ENCODE measurements at places on chromosomes 2 and 18.

DNA sequence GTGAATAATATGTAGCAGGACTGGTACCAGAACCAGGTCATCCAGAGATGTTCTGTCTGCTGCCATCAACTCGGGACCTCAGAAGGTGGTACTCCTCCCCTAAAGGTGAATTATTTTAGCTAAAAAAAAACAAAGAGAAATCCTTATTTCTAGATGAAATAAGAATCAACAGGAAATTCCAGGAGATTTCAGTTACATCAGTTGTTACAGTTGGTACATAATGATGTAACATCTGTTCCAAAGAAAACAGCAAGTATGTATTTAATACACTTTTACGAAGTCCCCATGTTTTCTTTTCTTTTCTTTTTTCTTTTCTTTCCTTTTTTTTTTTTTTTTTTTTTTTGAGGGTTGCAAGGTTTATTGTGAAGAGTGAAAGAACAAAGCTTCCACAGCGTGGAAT lies 33.6 kb upstream of the CD28 start:
- no peak overlapping the region for H3K27ac ChIP-seq
- H3K27me3 ChIP-seq = no peaks in the 10 kb centered on the region
- no peak overlapping the region for H3K4me3 ChIP-seq
- no peak for DNase-seq
- H3K4me1 ChIP-seq = peaks cover 12% of the 10 kb centered on the region

- H3K4me1 ChIP-seq = peaks cover 36% of the 10 kb centered on the region
- no peak overlapping the region for H3K27ac ChIP-seq
- no peak overlapping the region for H3K4me3 ChIP-seq
- no peaks in the 10 kb centered on the region for H3K36me3 ChIP-seq
- H3K27me3 ChIP-seq = peaks cover 15% of the 10 kb centered on the region
Observed at GRCh38 chr2:26615860-26616705, 25.1 kb downstream of the CIB4 start.

DNA sequence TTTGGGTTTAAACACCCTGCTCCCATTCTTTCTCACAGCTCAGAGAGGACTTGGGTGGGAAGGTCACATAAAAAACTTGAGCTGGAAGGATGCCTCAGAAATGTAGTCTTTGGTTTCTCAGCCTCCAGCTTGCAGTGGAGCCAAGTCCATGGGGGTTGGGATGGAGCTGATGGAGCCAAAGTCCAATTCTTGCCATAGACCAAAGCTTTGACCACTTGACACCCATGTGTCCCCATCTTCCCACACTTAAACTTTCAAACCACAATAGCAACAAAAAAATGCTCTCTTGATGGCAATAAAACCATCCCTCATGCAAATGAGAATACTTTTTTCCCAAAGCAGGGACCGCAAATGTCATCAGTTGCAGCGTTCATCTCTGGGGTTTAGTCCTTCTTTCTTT lies 14.7 kb upstream of the DAW1 start:
- no peaks in the 10 kb centered on the region for H3K36me3 ChIP-seq
- H3K4me3 ChIP-seq = no peak overlapping the region
- no peaks in the 10 kb centered on the region for H3K4me1 ChIP-seq
- no peak for DNase-seq

DNA sequence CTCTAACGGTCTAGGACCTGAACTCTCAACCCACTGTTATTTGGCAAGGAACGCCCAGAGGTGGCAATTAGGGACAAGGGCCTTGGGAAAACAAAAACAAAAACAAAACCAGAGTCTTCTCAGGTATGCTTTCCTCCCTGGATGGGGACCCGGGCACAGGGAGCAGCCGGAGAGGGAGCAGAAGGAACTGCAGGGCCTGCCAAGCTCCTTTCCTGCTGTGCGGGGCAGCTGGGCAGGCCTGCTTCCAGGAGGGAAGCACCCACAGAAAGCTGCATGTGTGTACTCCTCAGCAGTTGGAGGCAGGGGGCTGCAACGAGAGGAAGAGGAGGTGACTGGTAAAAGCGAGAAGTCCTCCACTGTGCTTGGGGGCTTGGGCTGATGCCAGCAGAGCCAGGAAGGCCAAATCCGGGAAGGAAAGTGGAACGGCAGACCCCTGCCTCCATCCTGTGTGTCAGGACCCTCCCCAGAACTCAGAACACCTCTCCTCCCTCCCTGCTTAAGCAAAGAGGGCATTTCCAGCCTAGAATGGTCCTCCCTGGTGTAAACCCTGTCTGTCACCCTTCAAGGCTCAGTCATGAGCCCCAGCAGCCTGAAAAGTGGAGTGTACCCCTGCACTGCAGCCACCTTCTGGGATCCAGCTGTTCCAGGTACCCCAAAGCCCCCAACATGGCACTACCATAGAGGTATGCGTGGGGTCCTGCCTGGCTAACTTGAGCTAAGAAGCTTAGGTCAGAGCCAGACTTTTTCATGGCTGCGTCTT lies 56.3 kb downstream of the DNMT3A start:
- H3K4me1 ChIP-seq = peaks cover 13% of the 10 kb centered on the region
- no peak for DNase-seq

DNA sequence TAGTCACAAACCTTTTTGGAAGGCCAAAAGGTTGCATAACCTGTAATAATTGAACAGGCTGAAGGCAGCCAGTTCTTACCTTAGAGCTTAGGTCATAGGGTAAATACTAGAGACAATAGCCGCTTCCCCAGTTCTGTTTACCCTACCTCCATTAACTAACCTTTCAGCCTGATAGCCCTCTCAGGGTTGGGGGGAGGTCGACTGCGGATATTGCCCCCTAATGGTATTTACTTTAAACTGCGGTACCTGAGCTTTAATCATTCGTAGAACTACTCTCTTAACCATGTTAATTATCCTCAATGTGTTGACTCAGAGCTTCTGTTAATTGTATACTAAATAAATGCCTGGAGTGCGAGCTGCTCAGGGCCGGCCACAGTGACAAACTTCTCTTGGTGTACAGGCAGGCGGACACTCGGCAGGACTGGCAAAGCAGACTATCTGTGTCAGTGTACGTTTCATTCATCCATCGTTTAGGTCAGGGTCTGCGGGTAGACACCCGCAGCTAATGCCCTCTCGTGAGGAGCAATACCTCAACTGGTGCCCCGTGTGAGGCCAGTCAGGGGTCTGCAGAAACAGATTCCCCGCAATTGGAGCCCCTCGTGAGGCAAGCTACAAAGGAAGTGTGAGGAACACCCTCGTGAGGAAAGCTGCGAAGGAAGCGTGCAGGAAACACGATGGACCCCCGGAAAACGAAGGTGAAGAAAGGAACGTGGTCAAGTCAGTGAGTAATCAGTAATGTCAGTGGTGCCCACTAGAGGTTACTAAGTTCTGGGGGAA lies 115.3 kb upstream of the SCN7A start:
- H3K4me1 ChIP-seq = peaks cover 4% of the 10 kb centered on the region
- no peak overlapping the region for H3K4me3 ChIP-seq
- H3K27me3 ChIP-seq = no peaks in the 10 kb centered on the region

DNA sequence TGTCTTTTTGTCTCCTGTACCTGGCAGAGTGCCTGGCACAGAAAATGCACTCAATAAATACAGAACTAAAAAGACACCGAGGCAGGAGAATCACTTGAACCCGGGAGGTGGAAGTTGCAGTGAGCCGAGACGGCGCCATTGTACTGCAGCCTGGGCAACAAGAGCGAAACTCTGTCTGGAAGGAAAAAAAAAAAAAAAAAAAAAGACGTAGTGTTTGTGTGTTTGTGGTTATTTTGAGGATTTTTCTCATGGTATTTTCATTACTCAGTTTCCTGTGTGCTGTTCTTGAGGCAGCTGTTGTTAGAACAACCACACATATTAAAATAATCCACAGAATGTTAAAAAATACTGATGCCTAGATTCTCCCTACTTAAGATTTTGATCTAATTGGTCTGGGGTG lies 519.2 kb upstream of the SPHKAP start:
- H3K4me1 ChIP-seq = no peaks in the 10 kb centered on the region
- DNase-seq = no peak
- H3K36me3 ChIP-seq = no peaks in the 10 kb centered on the region
- no peaks in the 10 kb centered on the region for H3K27me3 ChIP-seq

GRCh38 chr18:13471971-13472628 lies 253.5 kb downstream of the LDLRAD4 start:
- no peak overlapping the region for H3K4me3 ChIP-seq
- DNase-seq = no peak
- H3K4me1 ChIP-seq = peaks cover 5% of the 10 kb centered on the region
- no peak overlapping the region for H3K27ac ChIP-seq
- H3K36me3 ChIP-seq = peaks cover 55% of the 10 kb centered on the region

- H3K4me1 ChIP-seq = no peaks in the 10 kb centered on the region
- DNase-seq = no peak
- H3K27ac ChIP-seq = no peak overlapping the region
- H3K27me3 ChIP-seq = no peaks in the 10 kb centered on the region
- H3K4me3 ChIP-seq = no peak overlapping the region
Observed at GRCh38 chr2:108257757-108258331, 18.1 kb downstream of the SULT1C3 start.

DNA sequence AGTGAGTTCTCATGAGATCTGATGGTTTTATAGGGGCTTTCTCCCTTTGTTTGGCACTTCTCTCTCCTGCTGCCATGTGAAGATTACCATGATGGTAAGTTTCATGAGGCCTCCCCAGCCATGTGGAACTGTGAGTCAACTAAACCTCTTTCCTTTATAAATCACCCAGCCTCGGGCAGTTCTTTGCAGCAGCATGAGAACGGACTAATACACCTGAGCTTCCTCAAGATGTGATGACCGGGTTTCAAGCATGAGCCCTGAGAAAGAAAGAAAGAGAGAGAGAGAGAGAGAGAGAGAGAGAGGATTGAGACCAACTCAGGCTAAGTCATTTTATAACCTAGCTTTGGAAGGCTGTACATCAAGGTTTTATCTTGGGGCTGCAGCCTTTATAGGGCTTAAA lies 167.7 kb upstream of the SERPINE2 start:
- H3K4me3 ChIP-seq = no peak overlapping the region
- H3K27ac ChIP-seq = no peak overlapping the region
- no peaks in the 10 kb centered on the region for H3K27me3 ChIP-seq
- H3K4me1 ChIP-seq = no peaks in the 10 kb centered on the region

GRCh38 chr18:46859855-46860254 lies 57.5 kb downstream of the PIAS2 start:
- H3K27ac ChIP-seq = no peak overlapping the region
- peaks cover 4% of the 10 kb centered on the region for H3K4me1 ChIP-seq
- H3K36me3 ChIP-seq = peaks cover 2% of the 10 kb centered on the region
- no peak overlapping the region for H3K4me3 ChIP-seq
- H3K27me3 ChIP-seq = no peaks in the 10 kb centered on the region

DNA sequence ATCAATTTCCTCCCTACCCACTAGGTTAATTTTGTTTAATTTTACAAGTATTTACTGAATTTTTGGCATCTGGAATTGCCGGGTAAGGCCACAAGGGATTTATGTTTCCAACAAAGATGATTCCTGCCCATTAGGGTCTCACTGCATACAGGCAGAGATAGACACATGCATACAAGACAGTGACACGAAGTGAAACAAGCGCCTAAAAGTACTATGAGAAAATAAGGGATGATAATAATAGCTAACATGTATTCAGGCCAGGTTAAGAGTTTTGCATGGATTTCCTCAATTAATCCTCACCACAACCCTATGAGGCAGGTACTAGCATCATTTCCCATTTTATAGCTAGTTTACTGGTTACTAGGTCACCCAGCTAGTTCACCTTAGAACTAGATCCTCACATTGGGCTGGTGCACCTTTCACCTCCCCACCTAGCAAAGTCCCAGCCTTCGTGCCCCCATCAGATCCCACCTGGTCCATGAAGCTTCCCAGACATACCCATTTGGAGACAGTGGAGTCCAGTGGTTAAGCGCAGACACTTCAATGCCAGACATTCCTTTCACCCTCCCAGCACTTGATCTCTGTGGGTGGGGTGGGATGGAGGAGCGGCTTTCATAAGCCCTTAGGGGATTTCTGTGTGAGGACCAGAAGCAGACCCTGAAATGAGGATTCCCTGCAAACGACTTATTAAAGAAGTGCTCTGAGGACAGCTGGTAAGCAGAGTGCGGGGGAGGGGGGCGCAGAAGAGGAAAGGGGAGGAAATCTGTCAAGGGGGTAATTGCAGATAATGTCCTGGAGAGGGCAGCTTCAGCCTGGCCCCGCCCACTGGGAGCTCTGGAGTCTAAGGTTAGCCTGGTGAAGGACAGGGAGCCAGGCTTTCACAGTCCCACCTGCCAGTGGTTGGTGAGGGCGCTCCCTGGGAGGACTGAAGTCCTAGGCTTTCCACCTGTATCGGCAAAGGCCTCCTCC lies 5.8 kb upstream of the DGUOK start:
- H3K4me3 ChIP-seq = no peak overlapping the region
- no peaks in the 10 kb centered on the region for H3K36me3 ChIP-seq
- H3K4me1 ChIP-seq = no peaks in the 10 kb centered on the region
- no peak for DNase-seq
- H3K27me3 ChIP-seq = no peaks in the 10 kb centered on the region
- no peak overlapping the region for H3K27ac ChIP-seq
